Stimulated activated CD4-positive, alpha-beta T cell treated with anti-CD3 and anti-CD28 coated beads, TNF-alpha, amount 100 ng/mL, for 1 hour (primary cell): ENCODE measurements at places on chromosomes 2 and 18.

DNA sequence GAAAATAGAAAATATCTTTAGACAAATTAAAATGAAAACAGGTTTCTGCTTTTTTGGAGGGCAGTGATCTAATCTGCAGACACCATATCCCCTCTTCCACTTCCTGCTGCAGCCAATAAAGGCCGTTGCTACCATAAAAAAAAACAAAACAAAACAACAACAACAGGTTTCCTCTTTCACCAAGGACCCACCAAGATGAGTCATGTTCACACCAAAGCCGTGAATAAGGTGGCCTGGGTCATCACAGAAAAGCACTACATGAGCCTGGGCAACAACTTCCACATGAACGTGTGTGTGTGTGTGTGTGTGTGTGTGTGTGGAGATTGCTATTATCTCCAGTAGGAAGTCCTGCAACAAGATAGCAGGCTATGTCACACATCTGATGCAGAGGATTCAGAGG, 24.8 kb upstream of the TFCP2L1 start:
- no peak for DNase-seq

- DNase-seq, result no peak
Observed at GRCh38 chr2:20552847-20553246, 98.1 kb downstream of the HS1BP3 start.

GRCh38 chr2:69253112-69253511, 133.9 kb downstream of the GFPT1 start:
- DNase-seq, result no peak

DNA sequence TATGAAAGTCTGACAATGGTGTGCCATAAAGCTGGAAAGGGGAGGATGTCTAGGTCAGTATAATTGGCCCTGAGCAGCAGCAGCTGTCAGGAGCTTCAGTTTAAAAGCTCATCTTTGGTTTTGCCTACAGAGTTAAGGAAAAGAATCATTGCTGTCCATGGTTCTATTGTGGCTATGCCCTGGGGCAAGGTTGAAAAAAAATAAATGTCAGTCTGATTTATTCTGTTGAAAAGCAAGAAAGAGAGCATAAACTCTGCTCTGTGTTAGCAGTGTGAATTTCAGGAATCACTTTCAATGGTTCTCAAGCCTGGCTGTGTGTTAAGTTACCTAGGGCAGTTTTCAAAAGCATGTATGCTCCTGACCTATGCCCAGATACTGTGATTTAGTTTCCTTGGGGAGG, 446.7 kb downstream of the SETBP1 start:
- DNase-seq, result no peak

- DNase-seq, result no peak
Observed at GRCh38 chr2:57669570-57669969, 377.0 kb upstream of the VRK2 start.

GRCh38 chr18:63159590-63159989, 160.0 kb downstream of the BCL2 start:
- no peak for DNase-seq

- no peak for DNase-seq
Observed at GRCh38 chr18:6646801-6647200, 82.7 kb upstream of the ARHGAP28 start.

GRCh38 chr2:237470914-237471313, 16.1 kb upstream of the MLPH start:
- no peak for DNase-seq

DNA sequence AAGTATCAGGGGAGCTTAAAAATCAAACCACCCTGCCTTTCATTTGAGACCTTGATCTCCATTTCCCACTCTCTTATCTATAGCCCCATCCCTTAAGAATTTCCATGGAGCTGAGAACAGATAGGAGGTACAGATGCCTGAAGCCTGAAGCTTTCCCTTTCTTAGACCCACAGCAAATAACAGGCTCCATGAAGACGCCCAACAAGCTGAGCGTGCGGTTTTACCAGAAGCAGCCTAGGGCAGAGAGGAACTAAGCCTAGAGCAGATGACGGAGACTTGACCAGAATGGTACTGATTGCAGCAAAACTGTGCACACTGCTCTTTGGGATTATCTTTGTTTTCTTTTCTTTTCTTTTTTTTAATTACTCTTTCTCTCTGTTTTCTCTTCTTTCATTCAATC, 1.7 kb upstream of the ERBB4 start:
- no peak for DNase-seq

DNA sequence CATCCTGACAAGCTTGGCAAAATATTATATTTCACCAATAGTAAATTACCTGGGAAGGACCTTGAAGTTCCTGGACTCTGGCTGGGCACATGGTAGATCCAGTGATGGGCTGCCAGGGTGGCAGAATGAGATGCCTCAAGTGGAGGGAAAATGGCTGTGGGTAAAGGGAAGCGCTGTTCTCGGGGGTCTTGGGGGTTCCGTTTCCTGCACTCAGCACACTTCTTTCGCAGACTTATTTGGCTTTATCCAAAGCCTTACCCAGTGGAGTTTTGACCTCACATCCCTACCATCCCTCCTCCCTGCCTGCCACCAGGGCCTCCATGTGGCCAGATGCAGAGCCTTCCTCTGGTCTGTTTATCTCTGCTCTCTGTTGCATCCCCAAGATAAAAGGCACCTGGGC, 654.9 kb upstream of the HS6ST1 start:
- no peak for DNase-seq

- DNase-seq, result no peak
Observed at GRCh38 chr2:233410196-233410760, 56.0 kb downstream of the DGKD start.

DNA sequence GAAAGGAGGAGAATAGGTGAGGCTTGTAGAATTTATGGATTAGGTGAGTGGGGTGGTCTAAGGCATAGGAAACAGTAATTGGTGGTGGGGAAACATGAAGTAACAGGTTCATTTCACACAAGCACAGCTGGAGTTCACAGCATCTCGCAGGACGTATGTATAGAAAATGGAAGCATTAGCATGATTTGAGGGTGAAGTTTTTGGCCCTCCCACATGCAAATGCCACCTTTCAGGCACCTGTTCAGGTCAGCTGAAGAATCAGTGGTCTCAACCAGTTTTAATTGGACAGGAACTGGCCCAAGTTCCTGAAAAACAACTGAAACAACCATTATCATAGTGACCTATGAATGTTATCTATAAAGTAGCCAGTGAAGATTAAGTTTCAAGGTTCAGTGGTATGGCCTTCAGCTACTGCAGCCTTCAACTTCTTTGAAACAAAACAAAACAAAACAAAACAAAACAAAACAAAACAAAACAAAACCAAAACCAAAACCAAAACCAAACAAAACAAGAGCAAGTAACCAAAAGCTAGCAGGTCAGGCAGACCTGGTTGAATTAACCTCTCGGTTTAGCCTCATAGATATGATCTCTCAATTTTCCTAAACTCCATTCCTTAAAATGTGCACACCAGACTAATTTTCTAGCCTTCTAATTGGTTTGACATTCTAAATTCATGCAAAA, 102.1 kb upstream of the SPHKAP start:
- DNase-seq, result no peak

DNA sequence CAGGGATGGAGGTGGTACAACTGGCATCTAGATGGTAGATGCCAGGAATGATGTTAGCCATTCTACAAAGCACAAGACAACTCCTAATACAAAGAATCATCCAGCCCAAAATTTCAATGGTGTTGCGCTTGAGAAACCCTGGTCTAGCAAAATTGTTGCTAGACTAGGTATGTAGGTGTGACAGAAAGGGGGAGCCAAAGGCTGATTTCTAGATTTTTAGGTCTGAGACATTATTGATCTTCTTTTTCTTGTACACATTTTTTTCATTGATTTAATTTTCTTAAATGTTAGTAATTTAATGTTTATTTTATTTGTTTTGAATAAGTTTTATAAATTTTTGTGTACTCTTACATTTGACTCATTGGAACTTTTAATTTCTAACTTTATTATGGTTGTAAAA, 216.4 kb downstream of the FSIP2 start:
- no peak for DNase-seq

GRCh38 chr2:191051177-191051576, 37.2 kb upstream of the STAT1 start:
- no peak for DNase-seq

DNA sequence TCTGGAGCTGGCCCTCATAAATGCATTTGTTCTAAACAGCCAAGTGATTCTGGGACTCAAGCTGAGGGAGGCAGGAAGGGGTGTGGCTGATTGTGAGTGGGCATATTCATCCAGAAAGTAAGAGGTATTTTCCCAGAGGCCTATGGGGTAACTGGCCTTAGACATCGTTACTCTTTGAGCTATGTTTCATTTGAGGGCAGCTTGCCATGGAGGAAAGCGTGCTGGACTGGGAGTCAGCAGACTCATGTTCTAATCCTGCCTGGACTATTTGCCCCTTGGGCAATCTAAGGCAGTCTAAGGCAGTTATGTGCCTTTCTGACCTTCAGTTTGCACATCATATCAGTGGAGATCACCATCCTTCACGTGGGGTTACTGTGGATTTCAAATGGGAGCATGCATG, 93.5 kb upstream of the SLC14A2 start:
- no peak for DNase-seq

GRCh38 chr2:177229442-177230242, 17.0 kb downstream of the HNRNPA3 start:
- DNase-seq, result no peak

- no peak for DNase-seq
Observed at GRCh38 chr18:44130376-44130942, 550.2 kb upstream of the SETBP1 start.

GRCh38 chr2:70011335-70011734, 49.9 kb upstream of the ASPRV1 start:
- no peak for DNase-seq

DNA sequence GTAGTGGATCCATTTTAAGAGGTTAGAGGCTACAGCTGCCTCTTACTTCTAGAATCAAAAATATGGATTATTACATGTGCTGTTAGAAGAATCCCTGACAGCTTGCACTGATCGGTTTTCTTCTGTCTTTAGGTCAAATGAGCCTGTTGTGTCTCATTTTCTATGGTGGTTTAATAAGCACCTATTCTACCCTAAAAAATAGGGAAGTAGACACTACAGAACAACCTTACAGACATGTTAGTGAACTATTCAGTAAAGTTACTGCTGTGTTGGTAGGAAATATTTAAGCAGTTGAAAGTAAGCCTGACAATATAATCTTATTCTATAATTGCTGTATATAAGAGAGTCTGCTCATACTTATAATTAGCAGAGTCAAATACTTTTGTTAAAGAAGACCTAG, 168.5 kb upstream of the NOSTRIN start:
- no peak for DNase-seq

- no peak for DNase-seq
Observed at GRCh38 chr2:44920751-44921150, 20.8 kb upstream of the SIX3 start.

GRCh38 chr2:86160156-86160952, 34.9 kb downstream of the IMMT start:
- no peak for DNase-seq

- DNase-seq, result no peak
Observed at GRCh38 chr2:18611184-18611583, 21.8 kb upstream of the NT5C1B start.

DNA sequence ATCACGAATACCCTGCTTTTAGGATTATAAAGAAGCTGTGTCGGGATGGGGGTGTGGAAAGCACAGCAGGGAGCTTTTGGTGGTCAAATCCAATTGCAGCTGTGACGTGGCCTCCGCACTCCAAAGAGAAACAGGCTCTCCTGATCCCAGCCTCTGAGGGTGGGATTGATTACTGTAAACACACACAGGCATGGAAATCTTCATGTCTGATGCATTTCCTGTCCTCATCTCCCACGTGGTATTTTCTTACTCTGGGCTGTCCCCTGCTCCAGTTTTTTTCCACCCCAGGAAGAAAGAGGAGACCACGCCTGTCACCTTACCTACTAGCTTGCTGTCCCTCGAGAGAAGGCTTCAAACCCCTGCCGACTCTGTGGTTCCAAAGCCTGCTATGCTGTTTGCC, 22.7 kb downstream of the RNF152 start:
- no peak for DNase-seq

GRCh38 chr2:100309311-100309710, 13.0 kb downstream of the LONRF2 start:
- DNase-seq, result no peak

- no peak for DNase-seq
Observed at GRCh38 chr2:26537826-26538475, 60.0 kb upstream of the OTOF start.

DNA sequence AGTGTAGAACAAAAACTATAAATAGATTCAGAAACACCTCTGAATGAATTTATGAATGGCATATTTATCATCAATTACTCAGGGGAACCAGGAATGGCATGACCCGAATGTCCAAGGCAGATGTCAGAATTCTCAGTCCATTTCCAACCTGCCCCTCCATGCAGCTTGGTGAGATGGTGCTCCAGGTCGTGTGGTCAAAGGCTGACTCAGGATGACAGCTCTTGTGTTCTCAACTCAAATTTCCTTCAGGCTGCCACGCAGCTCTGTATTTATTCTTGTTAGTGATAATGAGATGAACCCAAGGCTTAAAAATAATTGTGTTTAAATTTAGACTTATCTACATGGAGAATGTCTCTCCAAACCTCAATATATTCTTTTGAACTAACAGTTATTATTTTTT, 146.9 kb downstream of the METTL4 start:
- DNase-seq, result no peak

DNA sequence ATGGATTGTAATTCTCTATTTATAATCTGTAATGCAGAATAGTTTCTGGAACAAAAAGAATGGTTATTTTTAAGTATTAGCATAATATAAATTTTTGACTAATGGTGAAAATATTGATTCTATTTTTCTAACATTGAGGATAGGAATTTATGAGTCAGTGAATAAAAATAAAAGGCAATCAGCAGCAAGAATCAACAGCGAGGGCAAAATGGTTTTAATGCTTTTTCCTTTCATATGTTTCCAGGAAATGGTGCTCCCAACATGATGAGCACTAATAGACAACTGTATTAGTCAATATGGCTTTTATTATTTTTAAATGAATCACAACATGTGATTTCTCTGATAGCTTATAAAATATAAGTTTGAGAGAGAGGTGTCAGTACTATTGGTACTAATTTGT, 90.7 kb upstream of the TFPI start:
- DNase-seq, result no peak

DNA sequence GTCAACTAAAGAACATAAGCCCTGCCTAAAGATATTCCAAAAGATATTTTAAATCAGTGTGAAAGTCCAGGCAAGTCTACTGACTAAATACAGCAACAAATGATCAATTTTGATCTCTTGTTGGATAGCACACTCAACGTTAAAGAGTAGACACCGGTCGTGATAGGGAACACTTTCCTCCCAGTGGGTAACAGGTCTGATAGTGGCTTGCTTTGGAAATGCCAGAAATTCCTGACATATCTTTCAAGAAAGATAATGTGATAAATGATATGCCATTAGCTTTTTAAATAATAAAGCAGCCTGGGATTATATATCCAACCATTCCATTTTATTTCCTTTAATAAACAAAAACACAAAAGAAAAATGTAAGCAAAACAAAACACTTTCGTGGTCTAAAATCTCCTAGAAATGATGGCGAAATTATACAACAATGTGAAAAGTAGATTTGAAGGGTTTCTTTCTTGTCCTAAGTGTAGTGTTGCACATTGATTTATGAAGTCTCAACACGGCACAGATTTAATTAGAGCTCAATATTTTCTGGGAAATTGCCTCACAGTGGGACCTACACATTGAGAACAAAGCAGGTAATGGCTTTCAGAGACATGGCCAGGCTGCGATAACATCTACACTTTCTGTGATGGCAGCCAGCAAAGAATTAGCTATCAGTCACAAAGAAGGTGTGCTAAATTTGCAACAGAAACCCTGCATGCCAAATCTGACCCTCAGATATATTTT, 158.6 kb downstream of the PPP1R1C start:
- no peak for DNase-seq
